ENCODE measurements at places on chromosomes 7 and 10.
A peak's percentile ranks its signal among the peaks of the same experiment; 100 is the strongest.

DNA sequence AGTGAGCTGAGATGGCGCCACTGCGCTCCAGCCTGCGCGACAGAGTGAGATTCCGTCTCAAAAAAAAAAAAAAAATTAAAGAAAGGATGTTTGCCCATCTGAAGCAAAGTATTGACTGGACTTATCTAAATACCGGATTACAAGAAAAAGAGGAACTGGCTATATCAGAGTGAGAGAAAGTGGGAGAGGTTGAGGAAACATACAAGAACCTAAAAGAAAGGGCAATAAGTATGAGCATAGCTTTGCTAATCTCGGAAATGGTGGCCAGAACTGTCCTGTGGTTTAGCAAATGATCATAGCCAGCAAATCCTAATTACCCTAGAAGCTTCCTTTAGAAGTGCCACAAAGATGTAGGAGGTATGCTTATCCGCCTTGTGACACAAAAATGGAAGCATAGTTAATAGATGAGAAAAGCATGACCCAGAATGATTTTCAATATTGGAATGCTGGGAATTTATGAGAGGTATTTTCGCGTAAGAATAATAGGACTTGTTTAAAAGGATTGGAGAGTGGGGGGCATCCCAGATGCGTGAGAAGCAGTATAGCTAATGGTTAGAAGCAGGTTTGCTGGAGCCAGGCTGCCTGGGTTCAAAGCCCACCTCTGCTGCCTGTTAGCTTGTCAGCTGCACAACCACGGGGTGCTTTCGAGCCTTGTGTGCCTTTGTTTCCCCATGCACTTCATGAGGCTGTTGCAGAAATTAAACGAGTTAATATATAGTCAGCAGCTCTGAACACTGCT lies 1.2 kb upstream of the GTPBP4 start:
- DNase-seq = peak; percentile 80

GRCh38 chr10:119079599-119080520 lies 757 bp downstream of the EIF3A start:
- DNase-seq = peak; percentile 36

- peak; percentile 90 for DNase-seq
Observed at GRCh38 chr7:20220921-20221547, 3.9 kb upstream of the MACC1 start.

- DNase-seq = no peak
Observed at GRCh38 chr7:104124469-104124868, 83.3 kb downstream of the ORC5 start.

- DNase-seq = no peak
Observed at GRCh38 chr10:128440513-128441160, 314.4 kb upstream of the MKI67 start.

- no peak for DNase-seq
Observed at GRCh38 chr10:124997771-124998623, 56.1 kb downstream of the ZRANB1 start.

DNA sequence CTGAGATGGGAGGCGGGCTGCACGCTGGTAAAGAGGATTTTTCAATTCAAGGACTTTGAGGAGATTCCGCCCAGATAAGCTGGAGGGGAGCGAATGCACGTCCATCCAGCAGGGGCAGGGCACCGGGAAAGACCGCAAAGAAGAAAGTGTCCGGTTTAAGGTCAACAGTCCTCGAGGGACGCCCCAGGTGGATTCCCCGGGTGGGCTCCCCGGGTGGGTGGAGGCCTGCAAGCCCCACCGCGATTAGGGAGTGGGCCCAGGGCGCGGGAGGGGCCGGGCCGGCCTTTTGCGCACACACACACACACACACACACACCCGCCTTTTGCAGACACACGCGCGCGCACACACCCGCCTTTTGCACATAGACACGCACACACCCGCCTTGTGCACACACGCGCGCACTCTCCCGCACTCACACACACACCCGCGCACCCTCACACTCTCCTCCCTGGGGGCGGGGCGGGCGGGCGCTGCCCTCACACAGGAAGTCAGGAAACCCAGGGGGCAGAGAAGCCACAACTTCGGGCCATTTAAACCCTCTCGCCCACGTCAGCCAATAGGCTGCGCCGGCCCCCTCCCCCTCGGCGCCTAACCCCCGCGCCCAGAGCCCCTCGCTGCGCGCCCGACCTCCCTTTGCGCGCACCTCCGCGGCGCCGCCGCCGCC lies 615 bp downstream of the ARHGAP12 start:
- peak; percentile 43 for DNase-seq

GRCh38 chr7:158811461-158811860 lies 17.8 kb downstream of the ESYT2 start:
- peak; percentile 62 for DNase-seq

GRCh38 chr7:55094092-55094690 lies 75.4 kb downstream of the EGFR start:
- peak; percentile 57 for DNase-seq

- DNase-seq = no peak
Observed at GRCh38 chr7:94980418-94981142, 73.2 kb downstream of the PPP1R9A start.

Data from MV-4-11 (cell line).